Stimulated activated CD8-positive, alpha-beta memory T cell treated with anti-CD3 and anti-CD28 coated beads, Interleukin-4, amount 100 ng/mL, for 4 hours (primary cell): ENCODE measurements at places on chromosomes 1 and 21.

DNA sequence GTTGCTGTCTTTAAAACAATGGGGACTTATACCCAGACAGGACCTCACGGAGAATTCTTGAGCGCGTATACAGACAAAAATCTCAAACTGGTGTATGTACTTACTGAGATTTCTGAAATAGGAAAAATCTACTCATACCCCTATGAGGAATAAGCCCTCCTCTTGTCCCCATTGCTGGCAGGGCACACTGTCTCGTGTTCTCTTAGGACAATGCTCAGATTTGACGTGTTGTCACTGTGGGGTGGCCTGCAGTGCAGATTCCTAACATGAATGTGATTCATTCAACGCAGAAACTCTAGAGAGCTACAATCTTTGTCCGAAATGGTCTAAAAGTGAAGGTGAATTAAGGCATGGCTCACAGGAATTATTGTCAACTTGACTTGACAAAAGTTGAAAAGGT, 31.1 kb upstream of the PDE9A start:
- DNase-seq, result no peak

DNA sequence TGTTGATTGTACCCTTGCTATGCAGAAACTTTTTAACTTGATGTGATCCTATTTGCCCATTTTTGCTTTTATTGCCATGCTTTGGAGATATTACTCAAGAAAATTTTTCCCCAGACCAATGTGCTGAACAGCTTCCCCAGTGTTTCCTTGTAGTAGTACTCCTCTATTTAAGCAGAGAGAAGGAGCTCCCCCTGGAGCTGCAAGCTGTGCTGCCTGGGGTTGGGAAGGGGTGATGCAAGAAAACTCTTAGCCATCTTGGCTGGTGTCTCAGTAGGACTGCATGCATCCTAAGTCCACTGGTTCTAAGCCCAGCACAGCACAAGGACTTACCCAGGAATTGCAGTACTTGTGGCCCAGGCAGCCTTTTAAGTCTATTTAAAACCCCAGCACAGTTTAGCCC, 121.6 kb downstream of the NTMT2 start:
- no peak for DNase-seq

- DNase-seq, result no peak
These were observed 40.2 kb downstream of the SMG7 start for GRCh38 chr1:183512450-183512849.

DNA sequence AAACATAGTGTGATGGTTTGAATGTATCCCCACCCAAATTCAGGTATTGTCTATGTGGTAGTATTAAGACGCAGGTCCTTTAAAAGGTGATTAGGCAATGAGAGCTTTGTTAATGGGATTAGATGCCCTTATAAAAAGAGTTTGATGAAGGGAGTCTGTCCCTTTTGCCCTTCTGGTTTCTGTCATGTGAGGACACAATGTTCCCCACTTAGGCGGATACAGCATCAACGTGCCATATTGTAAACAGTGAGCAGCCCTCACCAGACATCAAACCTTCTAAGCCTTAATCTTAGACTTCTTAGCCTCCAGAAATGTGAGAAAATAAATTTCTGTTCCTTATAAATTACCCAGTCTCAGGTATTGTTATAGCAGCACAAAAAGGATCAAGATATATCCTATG, 172.8 kb downstream of the FAF1 start:
- DNase-seq, result no peak

GRCh38 chr1:41003127-41003639, 18.3 kb downstream of the SLFNL1 start:
- no peak for DNase-seq

GRCh38 chr21:36010801-36011200, 49.5 kb downstream of the SETD4 start:
- no peak for DNase-seq

DNA sequence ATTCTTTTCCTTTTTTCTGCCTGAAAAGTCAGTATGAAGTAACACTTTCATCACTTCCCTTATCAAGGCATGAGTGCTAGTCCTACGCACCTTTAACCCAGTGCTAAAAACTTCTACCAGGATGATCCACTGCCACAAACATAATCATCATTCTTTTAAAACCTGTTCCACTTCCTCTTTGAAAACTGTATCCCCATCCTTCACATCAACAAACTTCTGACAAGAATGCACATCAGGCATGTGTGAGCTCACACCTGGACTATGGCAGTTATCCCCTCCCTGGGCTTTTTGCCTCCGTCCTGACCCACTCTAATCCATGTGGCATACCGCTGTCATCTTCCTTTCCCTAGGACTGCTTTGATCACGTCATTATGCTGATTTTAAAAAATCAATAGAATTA, 70.2 kb downstream of the ESRRG start:
- DNase-seq, result no peak

GRCh38 chr1:186165303-186165702, 209.8 kb downstream of the TPR start:
- DNase-seq, result no peak

GRCh38 chr1:224188286-224188685, 5.2 kb downstream of the DEGS1 start:
- DNase-seq, result no peak

- no peak for DNase-seq
These were observed 7.7 kb downstream of the ENSA start for GRCh38 chr1:150621497-150622302.

- no peak for DNase-seq
These were observed 82.9 kb downstream of the MDM4 start for GRCh38 chr1:204599098-204599497.

DNA sequence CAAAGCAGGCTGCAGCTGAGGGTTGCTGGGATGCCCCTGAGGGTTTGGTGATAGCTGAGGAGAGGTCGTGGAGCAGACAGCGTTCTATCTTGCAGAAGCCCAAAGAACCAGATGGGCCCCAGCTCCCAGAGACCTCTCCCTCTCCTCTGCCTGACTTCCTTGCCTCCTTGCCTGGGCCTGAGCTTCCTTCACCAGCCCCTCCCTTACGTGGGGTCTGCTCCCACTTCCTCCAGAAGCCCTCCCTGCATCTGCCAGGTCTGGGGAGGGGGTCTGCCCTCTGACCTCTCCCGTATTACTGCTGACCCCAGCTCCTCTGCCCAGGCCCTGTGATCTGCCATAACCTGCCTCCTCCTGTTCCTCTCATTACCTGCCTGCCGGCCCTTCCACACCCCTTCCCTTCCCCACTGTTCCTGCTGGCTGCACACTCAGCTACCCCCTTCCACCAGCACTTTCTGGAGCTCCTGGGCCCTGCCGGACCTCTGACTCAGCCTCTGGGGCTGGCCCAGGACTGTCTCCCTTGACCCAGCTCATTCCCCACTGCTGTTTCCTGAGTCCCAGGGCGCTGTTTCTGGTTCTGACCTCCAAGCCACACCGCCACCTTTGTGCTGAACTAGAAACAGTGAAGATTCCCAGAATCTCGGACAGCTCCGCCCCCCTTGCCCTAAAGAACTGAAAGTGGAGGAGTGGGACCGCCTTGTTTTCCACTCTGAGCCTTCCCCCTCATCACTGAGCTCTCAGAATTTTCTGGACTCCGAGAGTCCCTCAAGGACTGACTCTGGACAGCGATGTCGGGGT, 237.7 kb upstream of the C1orf174 start:
- no peak for DNase-seq

DNA sequence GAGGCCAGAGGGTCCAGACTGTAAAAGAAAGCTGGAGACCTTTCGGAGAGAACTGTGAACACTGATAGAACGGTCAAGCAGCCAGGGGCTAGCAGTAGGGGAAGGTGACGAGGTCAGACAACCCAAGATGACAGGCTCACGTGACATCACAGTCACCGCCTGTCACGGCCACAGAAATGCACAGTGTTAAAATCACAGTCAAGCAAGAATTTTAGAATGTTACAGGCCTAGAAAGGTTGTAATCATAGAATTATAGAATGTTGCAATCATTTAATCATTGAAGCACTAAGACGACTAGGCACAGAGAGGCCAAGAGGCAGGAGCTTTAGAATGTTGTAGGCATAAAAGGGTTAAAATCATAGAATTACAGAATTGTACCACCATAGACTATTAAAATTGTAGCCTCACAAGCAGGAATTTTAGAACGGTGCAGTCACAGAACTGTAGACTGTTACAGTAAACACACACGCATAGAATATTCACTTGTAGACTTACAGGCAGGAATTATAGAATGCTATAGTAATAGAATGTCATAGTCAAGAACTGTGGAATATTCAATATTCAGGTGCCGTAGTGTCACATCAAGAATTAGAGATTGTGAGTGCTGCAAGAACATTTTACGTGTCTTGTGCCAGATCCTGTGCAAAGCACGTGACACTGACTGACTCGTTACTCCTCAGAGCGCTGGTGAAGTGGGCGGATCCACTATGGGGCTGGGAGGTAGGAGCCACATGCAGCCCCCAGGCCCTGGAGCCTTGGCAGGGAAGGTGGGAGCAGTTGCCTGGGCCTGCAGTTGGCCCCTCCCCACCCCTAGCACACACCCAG, 118.1 kb downstream of the EPHB2 start:
- no peak for DNase-seq

DNA sequence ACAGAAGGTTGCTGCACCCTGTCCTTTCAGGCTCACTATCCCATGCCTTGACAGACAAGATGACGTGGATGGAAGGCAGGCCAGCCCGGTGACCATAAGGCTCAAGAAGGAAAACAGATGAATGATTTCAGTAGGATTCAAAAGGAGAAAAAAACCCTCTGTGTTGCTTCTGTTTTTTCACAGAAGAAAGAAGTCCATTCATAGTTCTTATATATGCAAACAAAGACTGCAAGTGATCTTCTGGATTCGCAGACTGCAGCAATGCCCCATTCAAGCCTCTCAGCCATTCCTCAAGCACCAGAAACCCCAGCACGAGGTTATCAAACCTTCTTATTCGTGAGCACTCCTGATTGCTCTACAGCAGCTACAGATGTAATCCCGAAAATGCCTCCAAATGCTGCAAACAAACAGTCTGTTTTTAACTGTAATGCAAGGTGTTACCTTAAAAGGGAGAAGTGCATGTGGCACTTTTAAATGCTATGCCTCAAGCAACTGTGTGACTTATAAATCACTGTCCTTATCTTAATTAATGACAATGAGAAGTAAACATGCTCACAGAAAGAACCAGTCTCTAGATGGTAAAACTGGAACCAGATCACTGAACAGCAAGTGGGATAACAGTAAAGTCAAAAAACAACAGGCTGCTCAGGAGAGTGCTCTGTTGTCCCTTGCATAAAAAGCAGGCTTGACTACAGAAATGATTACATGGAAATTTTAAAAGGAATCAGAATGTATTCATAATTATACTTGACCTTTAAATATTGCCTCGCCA, 173.9 kb downstream of the HHIPL2 start:
- DNase-seq, result no peak

DNA sequence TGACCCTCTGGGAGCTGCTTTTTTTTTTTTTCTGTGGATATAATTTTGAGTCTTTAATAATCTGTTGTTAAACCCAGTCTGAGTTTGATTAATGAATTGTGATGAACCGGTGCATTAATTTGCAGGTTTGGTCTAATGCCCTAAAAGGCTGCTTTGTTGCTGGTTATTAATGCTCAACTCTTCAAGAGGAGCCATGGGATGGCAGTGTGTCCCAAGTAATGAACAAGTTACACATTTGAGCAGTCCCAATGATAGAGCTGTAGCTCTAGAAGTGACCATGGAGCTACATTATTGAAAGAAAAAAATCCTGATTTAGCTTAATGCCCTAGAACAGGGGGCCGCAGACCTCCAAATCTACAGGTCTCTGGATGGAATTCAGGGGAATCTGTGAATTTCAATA, 53.1 kb downstream of the RWDD3 start:
- DNase-seq, result no peak
